SK-N-SH (cell line): ENCODE measurements at places on chromosomes 6 and 20. TPM values are rescaled to one million over a fixed set of nuclear protein-coding genes. Genes with fewer than 3 reads are reported as not detected.

TFAP2A gene
- polyA plus RNA-seq = 0.02 and 0.07 TPM in 2 replicates

GRCh38 chr6:168867247-168868102, 386.2 kb downstream of the THBS2 start:
- no peaks in the 10 kb centered on the region for H3K27me3 ChIP-seq
- H3K36me3 ChIP-seq = no peaks in the 10 kb centered on the region
- no peak overlapping the region for H3K4me3 ChIP-seq
- H3K4me1 ChIP-seq = no peaks in the 10 kb centered on the region

GRCh38 chr20:17885544-17885943, 83.0 kb downstream of the SNX5 start:
- H3K27ac ChIP-seq = no peak overlapping the region
- H3K4me1 ChIP-seq = no peaks in the 10 kb centered on the region
- no peak for DNase-seq
- H3K27me3 ChIP-seq = no peaks in the 10 kb centered on the region
- H3K4me3 ChIP-seq = no peak overlapping the region
- no peaks in the 10 kb centered on the region for H3K36me3 ChIP-seq

GRCh38 chr20:10591946-10592521, 81.8 kb downstream of the JAG1 start:
- no peaks in the 10 kb centered on the region for H3K27me3 ChIP-seq
- no peak for DNase-seq
- no peaks in the 10 kb centered on the region for H3K36me3 ChIP-seq
- H3K4me3 ChIP-seq = no peak overlapping the region

DNA sequence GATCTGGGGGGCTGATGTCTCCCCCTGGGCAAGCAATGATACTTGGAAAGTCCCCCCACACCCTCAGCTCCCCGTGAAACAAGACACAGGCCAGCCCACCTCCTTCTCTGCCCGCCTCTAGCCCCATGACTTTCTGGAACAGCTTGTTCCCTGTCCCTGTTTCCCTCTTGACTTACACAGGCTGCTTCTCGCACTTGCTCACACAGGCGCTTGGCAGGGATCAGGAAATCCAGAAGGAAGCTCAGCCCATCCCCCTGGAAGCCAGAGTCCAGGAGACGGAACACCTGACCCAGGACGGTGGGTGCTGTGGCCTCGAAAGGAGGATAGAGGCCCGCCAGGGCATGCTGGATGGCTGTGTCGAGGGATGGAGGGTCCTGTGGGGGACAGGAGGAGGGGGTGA, 14.8 kb downstream of the KIAA1755 start:
- H3K4me3 ChIP-seq = no peak overlapping the region
- no peaks in the 10 kb centered on the region for H3K36me3 ChIP-seq
- H3K27ac ChIP-seq = no peak overlapping the region
- H3K4me1 ChIP-seq = no peaks in the 10 kb centered on the region
- no peak for DNase-seq
- no peaks in the 10 kb centered on the region for H3K27me3 ChIP-seq

DNA sequence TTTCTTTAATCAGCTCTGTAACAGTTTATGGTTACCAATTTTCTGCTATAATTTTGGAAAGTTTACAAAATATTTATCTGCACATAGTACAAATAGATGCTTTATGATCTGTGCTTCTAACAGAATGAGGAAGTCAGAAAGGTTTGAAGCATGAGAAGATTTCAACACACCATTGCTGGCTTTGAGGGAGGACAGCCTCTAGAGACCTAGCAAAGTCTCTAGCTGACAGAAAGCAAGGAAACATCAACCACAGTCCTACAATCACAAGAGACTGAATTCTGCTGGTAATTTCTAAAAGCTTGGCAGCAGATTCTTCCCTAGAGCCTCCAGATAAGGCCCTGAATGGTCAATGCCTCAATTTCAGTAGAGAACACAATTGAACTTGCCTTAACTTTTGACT, 750.8 kb upstream of the SLC35B3 start:
- no peaks in the 10 kb centered on the region for H3K27me3 ChIP-seq
- DNase-seq = no peak
- H3K4me1 ChIP-seq = no peaks in the 10 kb centered on the region
- no peaks in the 10 kb centered on the region for H3K36me3 ChIP-seq

DNA sequence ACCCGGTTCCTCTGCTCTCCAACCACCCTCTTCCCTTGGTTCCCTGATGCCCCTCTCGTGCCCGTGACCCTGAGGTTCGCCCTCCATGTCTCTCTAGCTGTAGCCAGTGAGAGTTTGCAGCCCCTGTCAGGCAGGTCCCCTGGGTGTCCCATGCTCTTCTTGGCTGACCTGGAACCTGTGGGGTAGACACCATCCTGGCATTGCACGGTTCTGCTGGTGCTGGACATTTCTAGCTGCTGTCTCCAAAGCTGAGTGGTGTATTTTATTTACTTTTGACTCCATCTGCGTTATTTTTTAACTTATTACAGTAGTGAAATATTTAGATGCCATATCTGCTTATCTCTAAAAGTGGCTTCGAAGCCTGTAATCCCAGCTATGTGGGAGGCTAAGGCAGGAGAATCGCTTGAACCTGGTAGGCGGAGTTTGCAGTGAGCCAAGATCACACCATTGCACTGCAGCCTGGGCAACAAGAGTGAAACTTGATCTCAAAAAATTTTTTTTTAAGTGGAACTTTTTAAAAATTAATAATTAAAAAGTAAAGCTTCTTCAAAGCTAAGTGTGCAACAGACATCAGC, 12.5 kb downstream of the ENTPD6 start:
- H3K27ac ChIP-seq = no peak overlapping the region
- DNase-seq = no peak
- H3K4me3 ChIP-seq = no peak overlapping the region
- H3K27me3 ChIP-seq = no peaks in the 10 kb centered on the region
- H3K4me1 ChIP-seq = no peaks in the 10 kb centered on the region

DNA sequence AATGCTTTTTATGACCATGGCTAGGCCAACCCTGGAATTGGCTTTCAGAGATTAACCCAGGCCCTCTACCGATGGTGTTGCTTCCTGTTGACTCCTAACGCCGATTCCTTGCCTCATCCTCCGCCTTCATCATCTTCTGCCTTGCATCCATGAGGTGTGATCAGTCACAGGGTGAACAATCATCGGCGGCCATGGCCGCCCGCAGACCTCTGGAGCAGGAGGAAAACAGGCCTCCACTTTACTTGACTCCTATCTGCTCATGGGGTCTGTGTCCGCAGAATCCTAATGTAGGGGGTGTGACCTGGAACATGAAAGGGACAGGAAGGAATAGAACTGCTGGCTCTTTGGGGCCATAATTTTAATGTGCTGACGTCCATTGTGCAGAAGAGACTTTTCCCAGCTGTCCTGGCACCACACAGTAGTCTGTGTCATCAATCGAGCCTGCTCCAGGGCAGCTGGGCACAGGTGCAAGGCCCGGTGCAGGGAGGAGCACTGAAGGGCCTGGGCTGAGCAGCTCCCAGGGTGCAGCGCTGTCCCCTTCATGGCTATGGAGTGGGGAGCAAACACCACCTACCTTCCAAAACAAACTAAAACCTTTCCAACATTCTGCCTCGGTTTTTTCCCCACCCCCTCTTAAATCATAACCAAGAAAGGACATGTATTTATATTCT, 8.0 kb downstream of the SLC22A3 start:
- peaks cover 37% of the 10 kb centered on the region; the same call in 1 of the 2 replicates for H3K27me3 ChIP-seq
- no peak overlapping the region for H3K4me3 ChIP-seq
- no peaks in the 10 kb centered on the region for H3K36me3 ChIP-seq
- H3K27ac ChIP-seq = no peak overlapping the region

- no peaks in the 10 kb centered on the region for H3K4me1 ChIP-seq
- H3K27ac ChIP-seq = no peak overlapping the region
- H3K27me3 ChIP-seq = peaks cover 3% of the 10 kb centered on the region; the same call in 1 of the 2 replicates
- H3K4me3 ChIP-seq = no peak overlapping the region
These were observed 29.8 kb upstream of the MRPS18A start for GRCh38 chr6:43717389-43717788.

DNA sequence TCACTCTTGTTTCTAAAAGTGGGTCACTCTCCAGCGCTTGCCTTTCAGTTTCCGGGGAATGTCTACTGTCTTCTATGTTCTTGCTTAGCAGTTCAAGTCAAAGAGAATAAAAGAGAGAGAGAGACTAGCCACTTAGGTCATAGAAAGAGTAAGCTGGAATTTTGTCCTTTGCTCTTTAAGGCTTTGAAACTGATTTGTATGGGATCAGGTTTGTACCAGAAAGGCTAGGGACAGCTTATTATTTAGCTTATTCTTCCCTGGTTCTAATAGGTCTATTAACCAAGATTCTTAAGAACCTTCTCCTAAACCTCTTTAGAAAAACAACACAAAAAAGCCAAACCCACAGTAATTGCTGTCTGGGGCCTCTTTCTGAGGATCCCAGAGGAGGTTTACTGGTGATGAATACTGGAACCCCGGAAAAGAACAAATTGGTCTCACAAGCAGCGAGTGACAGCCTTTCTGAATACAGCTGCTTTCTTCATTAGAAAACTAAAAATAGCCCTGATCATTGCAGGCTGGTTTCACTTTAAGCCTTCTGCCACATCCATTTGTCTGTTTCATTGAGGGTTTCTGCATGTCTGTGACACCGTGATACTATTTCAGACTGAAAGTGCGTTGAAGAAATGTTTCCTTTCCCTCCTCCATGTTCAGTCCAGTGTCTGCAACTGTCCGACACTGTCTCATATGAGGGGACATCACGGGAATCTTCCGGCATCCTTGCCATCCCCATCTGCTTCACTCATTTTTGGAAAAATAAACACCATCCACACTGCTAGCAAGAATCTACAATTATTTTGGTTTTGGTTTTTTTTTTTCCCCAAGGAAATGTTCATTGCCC, 75.1 kb upstream of the ATXN1 start:
- H3K27me3 ChIP-seq = no peaks in the 10 kb centered on the region
- no peak overlapping the region for H3K4me3 ChIP-seq
- H3K36me3 ChIP-seq = no peaks in the 10 kb centered on the region
- DNase-seq = no peak

- no peaks in the 10 kb centered on the region for H3K36me3 ChIP-seq
- no peak overlapping the region for H3K27ac ChIP-seq
- H3K27me3 ChIP-seq = no peaks in the 10 kb centered on the region
- H3K4me3 ChIP-seq = no peak overlapping the region
- no peak for DNase-seq
These were observed 118.0 kb downstream of the RFPL4B start for GRCh38 chr6:112464901-112465665.

DNA sequence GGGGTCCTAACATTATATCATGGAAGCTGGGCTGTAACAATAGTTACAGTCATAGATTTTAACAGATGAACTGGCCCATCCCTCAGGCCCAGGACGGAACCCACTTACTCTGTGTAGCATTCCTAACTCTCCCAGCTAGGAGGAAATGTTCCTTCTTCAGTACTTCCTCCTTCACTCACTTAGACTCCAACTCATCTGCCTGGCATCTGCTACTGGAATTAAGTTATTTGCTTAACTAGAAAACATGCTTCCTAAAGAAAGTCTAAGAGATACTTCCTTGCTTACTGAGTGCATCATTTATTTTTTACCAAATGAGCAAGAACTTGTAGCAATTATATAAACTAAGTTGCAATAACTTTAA, 20.5 kb downstream of the GCLC start:
- no peaks in the 10 kb centered on the region for H3K36me3 ChIP-seq
- no peak overlapping the region for H3K4me3 ChIP-seq
- no peaks in the 10 kb centered on the region for H3K27me3 ChIP-seq
- H3K27ac ChIP-seq = no peak overlapping the region

GRCh38 chr20:17747431-17747846, 47.7 kb downstream of the BANF2 start:
- peaks cover 4% of the 10 kb centered on the region; the same call in 1 of the 2 replicates for H3K27me3 ChIP-seq
- DNase-seq = no peak
- 0 out of 2 replicates have a peak, but pooled peaks cover 3% of the 10 kb centered on the region for H3K4me1 ChIP-seq
- no peak overlapping the region for H3K27ac ChIP-seq
- H3K4me3 ChIP-seq = no peak overlapping the region

GRCh38 chr6:42450477-42451332, 1.0 kb downstream of the TRERF1 start:
- H3K36me3 ChIP-seq = no peaks in the 10 kb centered on the region
- H3K27ac ChIP-seq = peak overlapping the region; percentile 90; the same call in 1 of the 2 replicates
- no peaks in the 10 kb centered on the region for H3K27me3 ChIP-seq
- DNase-seq = no peak
- H3K4me3 ChIP-seq = peak overlapping the region; percentile 100

- no peaks in the 10 kb centered on the region for H3K36me3 ChIP-seq
- no peaks in the 10 kb centered on the region for H3K4me1 ChIP-seq
- no peak for DNase-seq
- no peak overlapping the region for H3K27ac ChIP-seq
These were observed 10.7 kb downstream of the MAFB start for GRCh38 chr20:40678286-40678875.

DNA sequence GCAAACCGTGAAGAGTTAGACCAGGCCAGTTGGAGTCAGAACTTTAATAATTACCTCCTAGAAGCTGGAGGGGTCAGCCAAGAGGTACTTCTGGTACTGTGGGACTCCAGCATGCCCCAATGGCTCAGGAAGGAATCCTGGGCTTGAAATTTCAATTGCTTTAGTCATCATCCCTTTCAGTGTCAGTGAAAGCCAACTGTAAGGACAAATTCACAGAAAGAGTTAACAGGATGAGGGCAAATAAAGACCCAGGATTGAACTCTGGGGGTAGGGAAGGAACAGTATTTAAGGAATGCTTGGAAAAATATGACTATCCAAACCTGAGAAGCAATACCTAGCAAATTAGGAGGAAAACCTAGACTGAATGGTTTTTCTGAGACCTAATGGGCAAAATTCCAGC, 735.1 kb upstream of the MARCKS start:
- DNase-seq = no peak
- no peaks in the 10 kb centered on the region for H3K27me3 ChIP-seq
- no peak overlapping the region for H3K4me3 ChIP-seq
- H3K36me3 ChIP-seq = no peaks in the 10 kb centered on the region

GRCh38 chr20:62856931-62857619, 4.5 kb downstream of the TCFL5 start:
- no peaks in the 10 kb centered on the region for H3K27me3 ChIP-seq
- H3K36me3 ChIP-seq = peaks cover 44% of the 10 kb centered on the region

- H3K36me3 ChIP-seq = no peaks in the 10 kb centered on the region
- peaks cover 36% of the 10 kb centered on the region for H3K4me1 ChIP-seq
- H3K27me3 ChIP-seq = no peaks in the 10 kb centered on the region
- H3K4me3 ChIP-seq = no peak overlapping the region
- no peak for DNase-seq
- H3K27ac ChIP-seq = peak overlapping the region; percentile 99; the same call in 1 of the 2 replicates
These were observed 41.8 kb upstream of the LAMA4 start for GRCh38 chr6:112296122-112296521.
